ENCODE measurements at places on chromosomes 6 and 20.

DNA sequence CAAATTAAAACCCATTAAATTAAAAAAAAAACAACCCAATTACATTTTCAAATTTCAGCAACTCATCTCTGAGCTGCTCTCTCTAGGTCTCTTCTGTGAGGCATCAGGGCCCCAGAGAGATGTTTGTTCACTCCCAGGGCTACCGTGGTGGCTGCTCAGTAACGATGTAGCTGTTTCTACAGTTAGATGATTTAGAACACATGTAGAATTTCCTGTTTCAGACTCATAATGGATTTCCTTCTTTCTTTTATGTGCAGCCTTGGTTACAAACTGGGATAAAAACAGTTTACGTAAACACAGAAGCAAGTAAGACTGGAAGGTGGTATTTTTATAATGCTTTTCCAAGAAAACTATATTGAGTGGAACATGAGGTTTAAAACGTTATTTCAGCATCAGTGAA is 116.1 kb upstream of the CCN2 start:
- no peak for DNase-seq
- no peak overlapping the region for H3K4me3 ChIP-seq
- H3K27me3 ChIP-seq, result no peaks in the 10 kb centered on the region
- no peak overlapping the region for H3K27ac ChIP-seq

DNA sequence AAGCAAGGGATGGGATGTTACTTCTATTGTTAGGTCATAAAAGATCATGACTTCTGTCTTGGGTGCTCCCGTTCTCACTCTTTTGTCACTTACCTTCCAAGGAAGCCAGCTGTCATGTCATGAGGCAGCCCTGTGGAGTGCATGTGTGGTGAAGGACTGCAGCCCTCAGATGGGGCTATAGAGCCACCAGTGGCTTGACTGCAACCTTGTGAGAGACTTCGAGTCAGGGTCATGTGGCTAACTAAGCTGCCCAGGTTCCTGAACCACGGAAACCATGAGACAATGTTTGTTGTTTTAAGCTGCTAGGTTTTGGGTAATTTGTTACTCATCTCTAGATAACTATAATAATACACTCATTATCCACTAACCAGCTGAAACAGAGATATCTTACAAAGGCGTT is 477.1 kb downstream of the BTBD3 start:
- no peak overlapping the region for H3K27ac ChIP-seq
- H3K4me3 ChIP-seq, result no peak overlapping the region
- peak; percentile 55 for DNase-seq
- no peaks in the 10 kb centered on the region for H3K36me3 ChIP-seq
- peaks cover 3% of the 10 kb centered on the region for H3K4me1 ChIP-seq
- no peaks in the 10 kb centered on the region for H3K27me3 ChIP-seq

- peak; percentile 65 for DNase-seq
- H3K36me3 ChIP-seq, result no peaks in the 10 kb centered on the region
- peaks cover 64% of the 10 kb centered on the region for H3K27me3 ChIP-seq
- peaks cover 17% of the 10 kb centered on the region for H3K4me1 ChIP-seq
- H3K4me3 ChIP-seq, result peak overlapping the region; percentile 85
- H3K27ac ChIP-seq, result no peak overlapping the region
Measured at GRCh38 chr20:32052778-32053362, 828 bp downstream of the HCK start.

DNA sequence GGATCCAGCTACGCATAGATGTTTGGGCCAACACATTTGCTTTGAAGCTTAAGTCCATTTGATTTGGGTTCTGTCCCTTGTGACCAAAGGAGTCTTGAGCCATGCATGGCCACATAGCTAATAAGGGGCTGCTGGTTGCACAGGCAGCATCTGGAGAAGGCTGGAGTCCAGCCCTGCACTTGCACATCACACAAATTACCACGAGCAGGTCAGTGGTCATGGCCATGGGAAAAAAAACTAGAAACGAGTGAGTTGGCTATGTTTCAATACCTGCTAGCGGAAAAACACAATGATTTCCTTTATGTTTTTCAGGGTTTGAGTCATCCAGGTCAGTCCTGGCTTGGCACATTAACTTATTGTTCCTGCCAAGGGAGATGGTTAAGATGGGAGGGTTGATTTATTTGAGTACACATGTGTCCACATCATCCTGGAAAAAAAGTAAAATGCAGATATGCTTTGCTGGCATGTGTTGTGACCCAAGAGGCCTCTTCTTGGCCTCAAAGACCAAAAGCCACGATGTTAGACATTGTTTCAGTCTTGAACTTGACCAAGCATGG is 5.6 kb upstream of the STX16 start:
- no peak overlapping the region for H3K27ac ChIP-seq
- no peak for DNase-seq
- H3K36me3 ChIP-seq, result no peaks in the 10 kb centered on the region
- H3K27me3 ChIP-seq, result no peaks in the 10 kb centered on the region
- no peak overlapping the region for H3K4me3 ChIP-seq

- no peak overlapping the region for H3K4me3 ChIP-seq
- peaks cover 11% of the 10 kb centered on the region for H3K4me1 ChIP-seq
- peak; percentile 35 for DNase-seq
- H3K36me3 ChIP-seq, result peaks cover 7% of the 10 kb centered on the region
Measured at GRCh38 chr20:9359561-9360308, 154.7 kb upstream of the LAMP5 start.
